ENCODE measurements at places on chromosomes 16 and 17. TPM values are rescaled to one million over a fixed set of nuclear protein-coding genes. Genes with fewer than 3 reads are reported as not detected.
A peak's percentile ranks its signal among the peaks of the same experiment; 100 is the strongest.

DNA sequence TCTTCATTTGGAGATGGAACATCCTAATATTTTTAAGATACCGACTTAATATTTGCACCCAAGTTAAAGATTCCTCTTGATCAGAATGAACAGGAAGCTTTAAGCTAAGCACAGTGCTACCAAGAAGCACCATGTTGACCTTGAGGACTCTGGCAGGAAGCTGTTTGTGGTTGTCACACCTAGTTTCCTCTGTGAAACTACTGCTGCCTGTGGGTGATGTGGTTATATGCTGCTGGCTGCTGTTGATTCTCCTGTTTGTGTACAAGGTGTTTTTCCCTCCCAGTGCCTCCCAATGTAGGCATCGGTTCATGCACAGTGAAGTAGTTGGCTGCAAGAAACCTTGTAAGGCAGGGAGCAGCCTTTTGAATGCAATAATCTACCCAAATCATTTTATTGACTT is 23.4 kb downstream of the RBL2 start:
- H3K27me3 ChIP-seq = no peaks in the 10 kb centered on the region
- peaks cover 27% of the 10 kb centered on the region for H3K36me3 ChIP-seq
- no peak overlapping the region for H3K27ac ChIP-seq
- no peak for DNase-seq

DNA sequence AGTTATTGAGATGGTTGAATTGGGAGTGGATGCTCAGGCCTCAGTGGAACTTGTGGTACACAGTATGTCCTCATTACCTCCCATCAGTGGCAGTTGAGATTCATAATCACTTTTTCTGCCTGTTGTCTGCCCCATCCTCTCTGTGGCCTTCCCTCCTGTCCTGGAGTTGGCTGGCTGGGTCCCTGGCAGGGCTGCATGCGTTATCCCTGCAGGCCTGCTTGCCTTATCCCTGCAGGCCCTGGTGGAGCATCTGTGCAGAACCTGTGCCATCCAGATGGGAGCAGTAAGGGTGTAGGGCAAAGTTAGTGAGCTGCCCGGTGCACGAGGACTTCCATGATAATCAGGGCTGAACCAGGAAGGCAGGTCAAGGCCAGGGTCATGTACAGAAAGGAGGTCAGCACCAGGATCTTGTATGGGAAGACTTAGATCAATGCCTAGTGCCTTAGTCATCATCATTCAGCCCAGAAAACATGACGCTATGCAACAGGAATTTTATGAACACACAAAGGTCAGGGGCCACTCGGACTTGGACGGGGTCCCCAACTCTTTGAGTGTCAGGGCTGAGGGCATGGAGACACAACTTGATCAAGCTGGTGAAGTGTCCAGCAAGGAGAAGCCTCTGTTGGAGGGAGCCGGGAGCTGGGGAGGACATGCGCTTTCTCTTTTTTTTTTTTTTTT is 47.2 kb downstream of the ABCC1 start:
- H3K36me3 ChIP-seq = no peaks in the 10 kb centered on the region
- no peaks in the 10 kb centered on the region for H3K27me3 ChIP-seq
- H3K4me1 ChIP-seq = peaks cover 39% of the 10 kb centered on the region
- H3K4me3 ChIP-seq = no peak overlapping the region
- H3K27ac ChIP-seq = peak overlapping the region; percentile 60
- peak; percentile 88 for DNase-seq

- peaks cover 6% of the 10 kb centered on the region for H3K4me1 ChIP-seq
- no peaks in the 10 kb centered on the region for H3K36me3 ChIP-seq
- DNase-seq = no peak
- H3K27me3 ChIP-seq = peaks cover 5% of the 10 kb centered on the region
These were observed 271.3 kb downstream of the PARN start for GRCh38 chr16:14358697-14359305.

DNA sequence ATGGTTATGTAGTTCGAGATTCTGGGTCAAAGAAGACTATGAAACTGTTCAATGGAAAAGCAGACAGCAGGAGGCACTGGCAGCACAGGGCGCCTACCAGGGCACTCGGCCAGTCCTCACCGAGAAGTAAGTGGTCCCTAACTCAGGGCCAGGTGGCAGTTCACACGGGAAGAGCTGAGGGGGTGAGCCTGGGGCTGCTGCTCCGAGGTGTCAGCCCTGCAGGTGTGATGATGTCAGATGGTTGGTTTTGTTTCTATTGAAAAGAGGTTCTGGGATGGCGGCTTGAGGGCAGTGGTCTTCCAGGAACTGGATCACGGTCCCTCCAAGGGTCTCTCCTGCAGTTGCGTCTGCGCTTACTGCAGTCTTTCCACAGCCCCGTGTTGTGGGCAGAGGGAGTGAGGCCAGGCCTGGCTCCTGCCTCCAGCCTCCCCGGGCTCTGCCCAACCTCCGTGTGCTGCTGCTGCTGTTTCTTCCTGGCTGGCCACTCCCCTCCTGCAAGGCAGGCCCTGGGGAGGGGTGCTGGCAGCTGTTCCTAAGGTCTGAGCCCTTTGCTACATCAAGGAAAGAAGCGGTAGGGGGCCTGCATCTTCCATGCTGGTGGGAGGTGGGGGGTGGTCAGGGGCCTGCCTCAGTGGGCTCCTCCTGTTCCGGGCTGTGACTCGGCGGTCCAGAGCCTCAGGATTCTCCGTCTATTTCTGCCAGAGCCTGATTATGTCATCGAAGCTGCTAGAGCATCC is 22.6 kb downstream of the RNF213 start:
- peaks cover 5% of the 10 kb centered on the region for H3K4me1 ChIP-seq
- no peak for DNase-seq
- H3K27ac ChIP-seq = no peak overlapping the region
- H3K27me3 ChIP-seq = no peaks in the 10 kb centered on the region
- H3K36me3 ChIP-seq = no peaks in the 10 kb centered on the region
- H3K4me3 ChIP-seq = no peak overlapping the region

DNA sequence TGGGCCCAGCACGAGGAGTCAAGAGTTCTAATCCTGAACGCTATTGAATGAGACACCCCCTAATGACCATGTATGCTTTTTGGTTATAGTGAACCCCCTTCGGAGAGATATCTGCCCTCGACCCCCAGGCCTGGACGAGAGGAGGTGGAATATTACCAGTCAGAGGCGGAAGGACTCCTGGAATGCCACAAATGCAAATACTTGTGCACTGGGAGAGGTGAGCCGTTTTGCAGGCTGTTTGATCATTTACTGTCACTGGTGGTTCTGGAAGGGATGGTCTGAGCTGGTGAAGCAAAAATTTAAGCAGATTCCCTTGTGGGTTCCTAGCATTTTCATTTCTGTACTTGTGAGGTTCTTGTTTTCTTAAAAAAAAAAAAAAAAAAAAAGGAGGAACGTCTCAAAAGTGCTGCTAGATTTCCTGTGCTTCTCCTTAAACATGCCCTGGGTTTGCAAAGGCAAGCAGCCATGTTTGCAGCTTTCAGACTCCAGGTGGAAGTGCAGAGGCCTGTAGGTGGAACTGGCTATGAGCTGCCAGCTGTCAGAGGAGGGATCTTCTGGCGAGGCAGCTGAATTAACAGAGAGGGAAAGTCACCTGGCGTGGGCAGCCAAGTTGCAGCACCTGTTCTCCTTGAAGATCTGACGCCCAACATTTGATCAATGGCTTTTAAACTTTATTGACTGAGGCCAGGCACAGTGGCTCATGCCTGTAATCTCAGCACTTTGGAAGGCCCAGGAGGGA is 3.5 kb downstream of the MARVELD3 start:
- no peaks in the 10 kb centered on the region for H3K36me3 ChIP-seq
- DNase-seq = no peak
- H3K27me3 ChIP-seq = peaks cover 16% of the 10 kb centered on the region
- H3K4me3 ChIP-seq = no peak overlapping the region

GRCh38 chr16:55964923-55965475 is 89.8 kb upstream of the CES5A start:
- no peak for DNase-seq
- H3K4me1 ChIP-seq = no peaks in the 10 kb centered on the region
- H3K27me3 ChIP-seq = no peaks in the 10 kb centered on the region
- no peak overlapping the region for H3K27ac ChIP-seq

GRCh38 chr16:4859190-4859899 is 12.1 kb downstream of the UBN1 start:
- H3K27me3 ChIP-seq = no peaks in the 10 kb centered on the region
- peaks cover 22% of the 10 kb centered on the region for H3K4me1 ChIP-seq

- peaks cover 8% of the 10 kb centered on the region for H3K27me3 ChIP-seq
- no peak overlapping the region for H3K4me3 ChIP-seq
- DNase-seq = peak; percentile 11
- no peak overlapping the region for H3K27ac ChIP-seq
- H3K4me1 ChIP-seq = peaks cover 6% of the 10 kb centered on the region
These were observed 9.3 kb upstream of the ZC3H18 start for GRCh38 chr16:88560714-88561484.

GRCh38 chr17:12637745-12638651 is 27.7 kb upstream of the MYOCD start:
- peak overlapping the region; percentile 77 for H3K27ac ChIP-seq
- no peak overlapping the region for H3K4me3 ChIP-seq
- H3K36me3 ChIP-seq = no peaks in the 10 kb centered on the region

- H3K4me1 ChIP-seq = peaks cover 20% of the 10 kb centered on the region
- peak; percentile 60 for DNase-seq
- no peaks in the 10 kb centered on the region for H3K27me3 ChIP-seq
- peaks cover 26% of the 10 kb centered on the region for H3K36me3 ChIP-seq
- peak overlapping the region; percentile 87 for H3K27ac ChIP-seq
- peak overlapping the region; percentile 84 for H3K4me3 ChIP-seq
These were observed 586 bp downstream of the GLYR1 start for GRCh38 chr16:4846503-4846900.

DNA sequence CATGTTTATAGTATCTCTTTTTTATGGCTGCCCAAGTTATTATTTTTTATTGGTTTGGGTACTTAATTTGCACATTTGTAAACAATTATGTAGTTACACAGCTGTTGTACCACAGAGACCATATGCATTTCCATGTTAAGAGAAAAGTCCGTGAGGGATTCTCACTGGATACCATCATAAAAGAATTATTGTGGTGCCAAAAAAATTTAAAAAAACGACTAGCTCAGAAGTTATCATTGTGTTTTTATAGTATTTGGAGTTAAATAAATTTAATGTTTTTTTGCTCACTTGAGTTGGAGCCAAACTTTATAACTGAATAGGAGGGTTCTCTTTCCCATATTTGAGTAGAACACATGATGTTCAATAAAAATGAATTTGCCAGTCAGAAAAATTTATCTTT is 618.7 kb downstream of the WWOX start:
- H3K4me3 ChIP-seq = no peak overlapping the region
- H3K4me1 ChIP-seq = no peaks in the 10 kb centered on the region
- no peak for DNase-seq
- H3K27ac ChIP-seq = no peak overlapping the region

DNA sequence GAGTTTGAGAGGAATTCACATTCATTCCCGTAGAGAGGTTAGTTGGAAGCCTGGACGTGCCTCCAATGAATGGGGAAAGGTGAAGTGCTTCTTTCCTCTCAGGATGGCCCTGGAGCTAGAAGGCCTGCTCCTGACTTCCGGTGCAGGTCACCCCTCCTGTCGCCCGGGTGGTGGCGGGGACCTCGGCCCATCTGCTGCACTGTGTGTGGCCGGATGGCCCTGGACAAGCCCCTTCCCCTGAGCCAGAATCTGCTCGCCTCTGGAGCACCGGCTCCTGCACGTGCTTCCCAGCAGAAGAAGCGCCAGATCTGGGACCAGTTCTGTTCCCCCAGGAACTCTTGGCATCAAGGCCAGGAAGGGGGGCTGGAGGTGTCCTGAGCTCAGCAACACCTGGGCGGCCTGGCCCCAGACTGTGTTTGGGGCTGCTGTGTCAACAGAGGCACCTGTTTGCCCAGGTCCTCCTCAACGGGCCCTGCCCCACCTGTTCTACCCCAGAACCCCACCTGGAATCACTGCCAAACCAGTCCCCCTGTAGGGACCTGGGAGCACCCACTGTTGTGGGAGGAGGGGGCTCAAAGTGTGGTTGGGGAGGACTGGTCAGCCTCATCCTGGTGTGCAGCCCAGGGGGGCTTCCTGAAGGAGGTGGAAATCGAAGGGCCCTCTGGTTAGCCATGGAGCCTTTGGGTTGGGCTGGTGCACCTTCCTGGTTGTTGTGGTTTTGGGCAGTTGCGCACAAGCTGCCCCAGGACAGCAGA is 5.1 kb upstream of the PERCC1 start:
- no peak for DNase-seq
- no peaks in the 10 kb centered on the region for H3K4me1 ChIP-seq
- H3K4me3 ChIP-seq = no peak overlapping the region
- H3K36me3 ChIP-seq = no peaks in the 10 kb centered on the region

DNA sequence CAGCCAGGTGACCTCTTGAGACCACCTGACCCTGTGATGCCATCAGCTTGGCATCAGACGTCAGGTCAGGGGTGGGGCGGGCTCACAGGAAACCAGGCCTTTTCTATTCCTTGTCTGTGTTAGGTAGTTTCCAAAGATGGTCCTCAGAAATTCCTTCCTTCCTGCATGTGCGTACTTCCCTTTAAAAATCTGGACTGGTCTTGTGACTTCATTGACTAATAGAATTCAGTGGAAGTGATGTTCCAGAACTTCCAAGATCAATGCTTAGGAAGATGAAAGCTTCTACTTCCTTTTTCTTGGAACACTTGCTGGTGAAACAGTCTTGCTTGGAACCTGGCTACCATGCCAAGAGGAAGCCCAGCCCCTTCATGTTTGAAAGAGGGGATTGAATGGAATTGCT is 10.0 kb upstream of the N4BP1 start:
- no peaks in the 10 kb centered on the region for H3K36me3 ChIP-seq
- no peak overlapping the region for H3K27ac ChIP-seq
- H3K4me3 ChIP-seq = no peak overlapping the region

DNA sequence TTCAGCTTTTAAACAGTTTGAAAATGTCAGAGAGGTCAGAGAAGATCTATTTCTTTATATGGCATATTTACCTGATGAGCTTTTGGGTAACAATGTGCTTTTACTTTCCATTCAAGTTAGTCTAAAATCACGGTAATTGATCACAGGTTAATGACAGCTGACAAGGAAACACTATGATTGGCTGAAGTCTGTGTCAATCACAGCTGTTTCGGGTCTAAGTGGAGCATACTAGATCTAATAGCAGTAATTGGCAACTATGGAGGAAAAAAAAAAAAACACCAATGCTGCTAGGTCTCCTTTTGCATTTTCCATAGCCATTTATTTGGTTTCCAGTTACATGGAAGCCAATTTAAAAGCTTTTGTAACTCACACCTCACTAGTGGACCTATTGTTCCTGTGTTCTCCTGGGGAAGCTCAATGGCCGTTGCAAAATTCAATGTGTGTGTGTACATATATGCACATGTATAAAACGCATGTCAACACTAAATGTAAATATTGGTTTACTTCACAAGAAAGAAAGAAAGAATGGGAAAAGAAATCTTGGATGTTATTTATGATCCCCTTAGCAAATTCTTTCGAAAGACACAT is 568.3 kb upstream of the ZFHX3 start:
- H3K4me1 ChIP-seq = no peaks in the 10 kb centered on the region
- H3K27me3 ChIP-seq = no peaks in the 10 kb centered on the region
- no peaks in the 10 kb centered on the region for H3K36me3 ChIP-seq

- no peaks in the 10 kb centered on the region for H3K36me3 ChIP-seq
- H3K4me3 ChIP-seq = no peak overlapping the region
- peaks cover 4% of the 10 kb centered on the region for H3K27me3 ChIP-seq
- peaks cover 24% of the 10 kb centered on the region for H3K4me1 ChIP-seq
- H3K27ac ChIP-seq = no peak overlapping the region
- no peak for DNase-seq
These were observed 11.0 kb upstream of the CRISPLD2 start for GRCh38 chr16:84808826-84809225.

KCNJ2 gene
- 10.2 TPM for total RNA-seq

GAST gene
- not detected for total RNA-seq

HS3ST3A1 gene
- total RNA-seq = 7.6 TPM

PHLPP2 gene
- 5.4 TPM for total RNA-seq

SSH2 gene
- total RNA-seq = 25.0 TPM

VPS9D1 gene
- 11.3 TPM for total RNA-seq

CD7 gene
- total RNA-seq = 0.24 TPM

GGA3 gene
- total RNA-seq = 25.3 TPM

CENPN gene
- total RNA-seq = 16.4 TPM

CHST5 gene
- not detected for total RNA-seq

Measured in astrocyte (in vitro differentiated cells and primary cell).